ENCODE measurements at places on chromosomes 16 and 17. TPM values are rescaled to one million over a fixed set of nuclear protein-coding genes. Genes with fewer than 3 reads are reported as not detected.

DNA sequence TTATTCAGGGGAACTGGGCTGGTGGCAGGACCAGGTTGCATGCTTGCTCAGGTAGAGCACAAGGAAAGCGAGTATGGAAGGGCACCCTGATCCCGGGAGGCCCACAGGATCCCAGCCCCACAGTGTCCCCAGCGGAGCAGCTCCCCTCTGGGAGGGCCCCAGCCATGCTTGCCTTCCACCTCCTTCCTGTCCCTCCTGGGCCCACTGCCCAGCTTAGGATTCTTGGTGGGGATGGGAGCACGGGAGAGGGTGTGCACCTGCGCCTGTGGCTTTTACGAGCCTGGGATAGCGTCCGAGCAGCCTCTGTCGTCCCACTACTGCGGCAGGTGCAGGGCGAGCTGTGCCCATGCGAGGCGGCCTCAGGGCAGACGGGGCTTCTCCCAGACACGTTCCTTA, 114.5 kb downstream of the BANP start:
- DNase-seq: no peak

DNA sequence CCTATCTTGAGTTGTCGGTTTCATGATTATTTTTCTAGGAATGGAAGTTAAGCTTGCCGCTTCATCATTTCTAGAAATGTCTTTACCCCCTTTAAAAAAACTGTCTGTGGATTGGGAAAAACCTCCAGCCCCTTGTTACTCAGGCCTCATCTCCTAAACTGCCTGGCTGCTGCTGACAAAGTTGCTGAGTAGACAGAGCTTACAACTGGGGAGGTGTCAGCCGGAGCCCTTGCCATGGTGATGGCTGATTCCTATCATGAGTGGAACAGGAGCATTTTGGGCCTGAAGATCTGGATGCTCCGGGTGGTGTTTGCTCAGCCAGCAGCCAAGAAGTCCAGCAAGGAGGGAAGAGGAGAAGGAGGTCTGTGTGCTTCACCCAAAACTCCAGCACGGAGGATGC, 243.3 kb downstream of the ENGASE start:
- no peak for DNase-seq

DNA sequence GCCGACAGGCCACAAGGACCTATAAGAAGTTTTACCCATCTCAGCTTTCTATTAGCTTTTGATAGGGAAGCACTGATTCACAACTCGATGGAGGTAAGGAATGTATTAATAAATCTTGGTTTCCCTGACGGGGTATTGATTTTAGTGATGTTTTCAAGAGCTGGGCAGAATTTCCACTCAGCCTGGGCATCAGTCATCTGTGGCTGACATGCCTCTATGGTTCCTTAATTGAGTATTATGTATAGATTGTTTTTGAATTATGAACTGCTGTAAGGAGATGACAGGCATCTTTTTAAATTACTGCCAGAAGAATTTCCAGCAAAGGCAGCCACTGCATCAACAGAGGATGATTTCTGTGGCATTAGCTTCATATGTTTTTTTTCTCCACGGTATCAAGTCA, 128.6 kb downstream of the CPPED1 start:
- no peak for DNase-seq

GRCh38 chr16:50996166-50996829, 154.8 kb downstream of the SALL1 start:
- no peak for DNase-seq

DNA sequence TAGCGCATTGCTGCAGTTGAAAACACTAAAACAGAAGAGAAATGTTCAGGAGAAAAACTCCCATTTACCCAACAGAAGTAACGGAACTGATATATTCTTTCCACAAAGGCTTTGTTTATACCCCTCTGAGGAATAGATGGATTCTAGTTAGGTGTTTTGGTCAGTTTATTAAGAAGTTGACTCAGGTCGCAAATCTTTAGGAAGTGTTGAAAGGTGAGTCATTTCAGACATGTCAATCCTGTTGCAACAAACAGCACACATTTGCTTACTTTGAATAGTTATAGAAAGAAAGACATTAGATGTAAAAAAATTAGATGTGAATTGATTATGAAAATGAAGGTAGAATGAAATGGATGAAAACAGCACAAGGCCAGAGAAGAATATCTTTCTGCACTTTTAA, 941.0 kb downstream of the KCNJ2 start:
- no peak for DNase-seq

DNA sequence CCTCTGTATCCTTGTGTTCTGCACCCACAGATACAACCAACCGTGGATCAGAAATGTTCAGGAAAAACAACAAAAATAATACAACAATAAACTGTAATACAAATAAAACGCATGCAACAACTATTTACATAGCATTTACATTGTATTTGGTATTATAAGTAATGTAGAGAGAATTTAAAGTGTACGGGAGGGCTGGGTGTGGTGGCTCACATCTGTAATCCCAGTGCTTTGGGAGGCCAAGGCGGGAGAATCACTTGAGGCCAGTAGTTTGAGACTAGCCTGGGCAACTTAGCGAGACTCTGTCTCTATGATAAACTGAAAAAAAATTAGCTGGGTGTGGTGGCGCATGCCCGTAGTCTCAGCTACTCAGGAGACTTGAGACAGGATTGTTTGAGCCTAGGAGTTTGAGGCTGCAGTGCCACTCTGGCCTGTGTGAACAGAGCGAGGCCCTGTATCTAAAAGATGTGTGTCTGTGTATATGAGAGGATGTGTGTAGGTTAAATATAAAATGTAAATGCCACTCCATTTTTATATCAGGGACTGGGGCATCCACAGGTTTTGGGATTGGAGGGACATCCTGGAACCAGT, 13.3 kb downstream of the SEC14L1 start:
- no peak for DNase-seq

- no peak for DNase-seq
Measured at GRCh38 chr17:63694229-63694949, 5.5 kb downstream of the LIMD2 start.

DNA sequence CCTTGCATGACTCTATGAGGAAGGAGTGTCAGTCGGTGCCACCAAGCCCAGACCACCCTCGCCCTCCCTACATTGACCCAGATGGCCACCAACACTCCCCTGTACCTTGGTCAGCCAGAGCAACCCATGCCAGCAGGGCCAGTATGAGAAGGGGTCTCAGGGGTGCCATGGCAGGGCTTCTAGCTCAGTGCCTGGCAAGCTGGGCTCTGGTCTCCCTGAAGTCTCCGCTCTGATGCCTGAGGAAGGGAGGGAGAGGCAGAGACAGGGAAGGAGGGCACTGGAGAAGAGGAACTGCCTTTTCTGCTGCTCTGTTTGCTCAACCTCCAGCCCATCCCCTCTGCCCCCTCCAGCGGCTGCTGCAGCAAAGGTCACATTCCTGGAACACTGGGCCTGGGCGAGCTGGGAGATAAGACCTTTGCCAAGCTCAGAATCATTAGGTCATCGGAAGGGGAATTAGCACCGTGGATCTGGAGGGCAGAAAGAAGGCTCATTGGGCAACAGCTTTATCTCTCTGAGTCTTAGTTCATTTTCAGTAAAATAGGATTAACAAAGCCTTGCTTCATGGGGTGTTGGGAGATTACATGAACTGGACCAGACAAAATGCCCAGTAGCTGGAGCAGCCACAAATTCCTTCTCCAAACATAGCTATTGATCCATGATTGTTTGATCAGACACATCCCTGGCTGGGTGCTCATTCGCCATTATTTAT, at the start of gene VTN:
Gene VTN, minus strand, starts transcription at position 273 of the 709 bp plus-strand sequence. Its CDS starts 104 bp downstream, at position 169.
- no peak for DNase-seq

DNA sequence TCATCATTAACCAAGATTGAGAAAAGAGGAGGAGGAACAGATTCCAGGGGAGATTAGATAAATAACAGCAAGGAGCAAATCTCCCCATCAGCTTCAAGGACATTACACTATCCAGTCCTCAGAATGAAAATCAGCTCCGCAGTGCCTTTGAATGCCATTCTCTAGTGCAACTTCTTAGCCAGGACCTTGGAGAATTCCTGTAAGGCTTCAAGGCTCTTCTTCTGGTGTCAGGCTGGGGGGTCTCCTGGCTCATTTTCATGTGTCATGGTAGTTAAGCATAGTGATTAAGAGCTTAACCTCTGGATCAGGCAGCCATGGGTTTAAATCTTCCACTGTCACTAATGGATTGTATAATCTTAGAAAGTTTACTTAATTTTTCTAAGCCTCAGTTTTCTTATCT, 137.3 kb upstream of the CCL2 start:
- DNase-seq: no peak

The PGAP3 gene
- 50.8 TPM for polyA plus RNA-seq

The ZSCAN10 gene
- not detected for polyA plus RNA-seq

The CCL23 gene
- 0.98 TPM for polyA plus RNA-seq

Measured in renal cortex interstitium (tissue), 15 donors.